ENCODE measurements at places on chromosomes 6 and 20.

DNA sequence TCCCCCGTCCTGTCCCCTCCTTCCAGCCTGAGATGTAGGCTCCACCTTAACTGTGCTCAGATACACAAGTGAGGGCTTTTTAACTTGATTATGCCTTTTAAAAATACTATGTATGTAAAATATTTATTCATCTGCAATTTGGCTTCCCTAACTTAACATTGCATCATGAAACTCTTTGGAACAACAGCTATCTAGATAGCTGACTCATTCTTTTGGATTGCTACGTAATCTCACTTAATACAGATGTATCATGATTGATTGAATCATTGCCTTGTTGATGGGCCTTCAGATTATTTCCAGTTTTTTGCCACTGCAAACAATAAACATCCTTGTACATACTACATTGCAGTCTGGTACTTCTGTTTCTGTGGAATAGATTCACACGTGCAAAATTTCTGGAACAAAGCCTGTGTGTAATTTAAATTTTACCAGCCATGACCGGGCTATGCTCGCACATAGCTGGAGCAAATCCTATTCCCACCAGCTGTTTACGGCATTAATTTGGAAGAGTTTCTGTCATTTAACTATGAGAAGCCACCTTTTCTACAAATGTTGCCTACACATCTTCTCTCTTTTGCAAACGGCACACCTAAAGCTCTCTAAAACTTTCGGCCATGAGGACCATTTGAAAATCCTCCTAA is 6.5 kb downstream of the PRND start:
- DNase-seq: no peak

GRCh38 chr6:167569041-167569805 is 244.3 kb downstream of the TTLL2 start:
- no peak for DNase-seq

DNA sequence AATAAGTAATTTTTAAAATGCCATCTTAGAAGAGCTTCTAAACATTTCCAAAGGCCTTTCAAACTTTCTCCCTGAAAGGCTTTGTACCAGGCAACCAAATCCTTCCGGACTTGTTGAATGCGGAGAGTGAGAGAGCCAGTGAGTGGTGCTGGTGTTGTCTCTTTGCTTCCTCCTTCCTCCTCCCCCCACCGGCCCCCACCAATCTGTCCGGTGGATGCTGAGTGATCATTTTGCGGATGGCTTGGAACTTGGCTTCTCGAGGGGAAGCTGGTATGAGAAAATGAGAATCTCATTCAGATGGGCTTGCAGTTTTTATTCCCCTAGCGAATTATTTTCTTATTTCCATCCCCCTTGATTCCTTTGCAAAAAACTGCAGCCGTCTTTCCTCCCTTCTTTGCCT is 97.3 kb downstream of the ANKRD60 start:
- no peak for DNase-seq

DNA sequence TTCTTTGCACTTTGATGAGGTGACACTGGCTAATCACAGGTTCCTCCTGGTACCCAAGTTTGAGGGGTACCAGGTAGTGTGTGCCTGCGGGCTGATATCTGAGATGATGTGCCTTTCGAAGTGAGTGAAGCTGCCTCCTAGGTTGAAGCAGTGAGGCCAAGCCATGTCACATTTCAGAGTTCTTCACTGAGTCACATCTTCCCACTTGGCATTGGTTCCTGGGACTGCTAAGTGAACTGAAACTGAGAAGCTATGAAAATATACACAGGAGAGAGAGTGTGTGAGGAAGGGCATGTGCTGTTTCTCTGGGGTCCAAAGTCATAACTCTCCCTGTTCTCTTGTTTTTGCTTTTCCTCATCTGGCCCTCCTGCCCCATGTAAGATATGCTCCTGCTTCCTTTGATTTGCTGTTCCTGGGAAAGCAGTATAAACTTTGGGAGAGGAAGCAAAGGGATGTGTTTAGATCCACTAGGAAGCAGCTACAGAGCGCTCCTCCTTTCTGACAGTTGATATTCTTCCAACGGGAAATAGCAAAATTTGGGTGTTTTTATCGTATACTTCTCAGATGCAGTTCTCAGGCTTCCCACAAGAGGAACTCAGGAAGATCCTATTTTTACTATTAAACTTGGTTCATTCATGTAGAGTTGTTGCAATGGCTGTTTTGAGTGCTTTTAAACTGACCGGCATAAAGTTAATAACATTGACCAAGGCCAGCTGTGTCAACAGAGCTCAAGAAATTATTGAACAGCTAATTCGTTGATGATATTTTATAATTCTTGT is 153.7 kb downstream of the MOXD1 start:
- no peak for DNase-seq

- no peak for DNase-seq
Measured at GRCh38 chr6:21270636-21271201, 322.8 kb upstream of the SOX4 start.

- DNase-seq: no peak
Measured at GRCh38 chr6:74631564-74631963, 574.3 kb downstream of the COL12A1 start.

DNA sequence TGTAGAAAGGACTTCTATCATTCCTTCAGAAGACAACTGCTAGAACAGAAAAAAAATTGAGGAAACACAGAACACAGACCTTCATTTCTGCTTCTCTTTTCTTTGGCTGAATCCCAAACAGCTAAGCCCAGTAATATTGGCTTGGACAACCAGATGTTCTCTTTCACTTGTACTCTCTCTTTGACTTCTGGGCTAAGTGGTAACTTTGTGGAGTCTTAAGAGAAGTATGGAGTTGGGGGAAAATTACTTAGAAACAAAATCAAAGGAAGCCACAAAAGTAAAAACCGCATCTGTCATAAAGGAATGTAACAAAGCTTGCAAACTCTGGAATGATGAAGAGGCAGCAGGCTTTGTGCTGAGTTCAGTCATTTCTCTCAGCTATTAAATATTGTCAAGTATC is 587.5 kb downstream of the CBLN4 start:
- DNase-seq: no peak

GRCh38 chr6:40894962-40895799 is 143.8 kb downstream of the UNC5CL start:
- DNase-seq: peak; percentile 5

GRCh38 chr20:11894062-11894461 is 23.6 kb upstream of the BTBD3 start:
- no peak for DNase-seq

GRCh38 chr20:49281913-49282467 is 4.1 kb upstream of the ZNFX1 start:
- DNase-seq: no peak

DNA sequence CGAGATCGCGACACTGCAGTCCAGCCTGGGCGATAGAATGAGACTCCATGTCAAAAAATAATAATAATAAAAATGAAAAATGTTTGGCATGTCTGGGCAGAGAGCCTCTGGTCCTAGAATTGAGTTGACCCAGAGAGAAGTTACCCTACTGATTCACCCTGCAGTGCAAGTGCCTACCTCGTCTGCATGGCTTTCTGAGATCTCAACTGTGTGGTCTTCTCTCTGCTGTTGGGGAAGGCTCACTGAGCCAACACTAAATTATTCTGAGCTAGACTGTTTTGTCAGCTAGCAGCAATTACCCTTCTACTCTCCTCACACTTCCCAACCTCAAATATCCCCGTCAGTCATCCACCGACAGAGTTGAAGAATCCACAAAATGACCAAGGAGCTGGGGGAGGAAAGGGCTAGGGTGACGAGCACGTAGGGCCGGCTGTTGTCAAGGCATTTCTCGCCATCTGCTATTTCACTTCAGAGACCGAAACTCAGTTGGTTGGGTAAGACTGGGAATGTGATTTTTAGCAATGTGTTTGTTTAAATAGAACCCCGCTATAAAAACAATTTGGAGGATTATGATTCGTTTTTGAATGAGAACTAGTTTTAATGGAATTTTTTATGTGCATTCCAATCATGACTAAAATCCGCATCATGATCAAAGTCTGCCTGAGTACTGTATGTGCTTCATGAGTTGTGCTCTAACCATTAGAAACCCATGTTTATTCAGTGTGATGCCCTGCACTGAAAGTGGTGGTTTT is 9.4 kb downstream of the MAS1 start:
- DNase-seq: no peak

GRCh38 chr6:27205375-27206278 is 41.9 kb upstream of the PRSS16 start:
- no peak for DNase-seq

DNA sequence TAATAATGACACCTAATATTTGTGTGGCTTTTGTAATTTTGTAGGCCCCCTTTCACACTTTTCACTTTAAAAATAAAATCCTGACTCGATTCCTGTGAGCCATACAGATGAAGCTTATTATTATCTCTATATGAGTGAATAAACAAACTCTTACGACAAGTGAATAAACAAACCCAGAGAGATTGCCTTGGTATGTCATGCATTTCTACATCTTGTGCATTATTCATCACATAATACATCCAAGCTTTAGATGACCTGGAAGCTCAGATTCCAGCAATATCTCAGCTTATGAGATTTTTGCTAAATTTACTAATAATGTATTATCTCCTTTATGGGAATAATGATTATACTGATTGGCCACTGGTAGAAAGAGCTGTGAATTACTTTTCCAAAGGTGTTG is 248.2 kb downstream of the TBX18 start:
- DNase-seq: no peak

- DNase-seq: no peak
Measured at GRCh38 chr6:99608059-99608885, 1.6 kb downstream of the PRDM13 start.

GRCh38 chr6:144654506-144654905 is 369.4 kb downstream of the UTRN start:
- DNase-seq: no peak

GRCh38 chr6:3904518-3904917 is 55.3 kb downstream of the FAM50B start:
- DNase-seq: no peak

DNA sequence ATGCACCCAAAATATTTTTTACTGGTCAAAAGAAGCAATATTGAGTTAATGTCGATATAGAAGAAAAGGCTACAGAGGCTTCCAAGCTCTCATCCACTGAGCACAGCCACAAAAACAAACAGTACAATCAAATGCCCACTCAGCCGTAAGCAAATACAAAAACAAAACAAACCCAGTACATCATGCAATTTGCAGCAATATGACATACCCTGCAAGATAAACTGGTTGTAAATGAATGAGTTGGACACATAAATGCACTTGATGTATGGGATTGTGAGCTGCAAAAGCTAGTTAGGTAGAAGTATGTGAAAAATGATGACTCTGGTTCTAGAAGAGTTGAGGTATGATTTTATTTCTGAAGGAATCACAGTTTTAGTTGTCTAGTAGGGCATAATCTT is 83.9 kb downstream of the SESN1 start:
- DNase-seq: no peak

DNA sequence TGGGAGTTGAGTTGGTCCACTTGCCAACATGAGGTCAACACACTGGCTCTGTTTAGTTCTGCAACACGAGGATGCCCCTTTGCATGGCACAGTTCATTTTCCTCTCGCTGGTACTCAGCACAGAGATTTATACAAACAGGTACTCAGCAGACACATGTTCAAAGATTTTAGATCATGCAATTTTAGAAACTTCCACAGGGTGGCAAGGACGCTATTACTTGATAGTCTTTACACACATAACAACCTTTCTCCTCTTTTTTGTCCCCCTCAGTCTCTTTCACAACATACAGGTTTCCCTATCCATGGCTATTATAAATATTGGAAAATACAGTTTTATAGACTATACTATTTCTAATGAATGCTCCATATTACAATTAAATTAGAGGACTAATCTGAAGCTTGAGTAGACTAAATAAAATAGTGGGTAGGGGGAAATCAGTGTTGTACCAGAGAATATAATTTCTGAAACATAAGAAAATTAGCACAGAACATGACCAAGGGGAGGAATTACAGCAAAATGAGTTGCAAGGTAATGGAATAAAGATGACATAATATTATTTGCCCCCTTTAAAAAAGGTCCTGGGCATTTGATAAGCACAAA is 331.8 kb upstream of the BTBD3 start:
- peak; percentile 38 for DNase-seq

Measured in Kasumi-1 (cell line).